Naive thymus-derived CD4-positive, alpha-beta T cell (primary cell): ENCODE measurements at places on chromosomes 13 and 19.

DNA sequence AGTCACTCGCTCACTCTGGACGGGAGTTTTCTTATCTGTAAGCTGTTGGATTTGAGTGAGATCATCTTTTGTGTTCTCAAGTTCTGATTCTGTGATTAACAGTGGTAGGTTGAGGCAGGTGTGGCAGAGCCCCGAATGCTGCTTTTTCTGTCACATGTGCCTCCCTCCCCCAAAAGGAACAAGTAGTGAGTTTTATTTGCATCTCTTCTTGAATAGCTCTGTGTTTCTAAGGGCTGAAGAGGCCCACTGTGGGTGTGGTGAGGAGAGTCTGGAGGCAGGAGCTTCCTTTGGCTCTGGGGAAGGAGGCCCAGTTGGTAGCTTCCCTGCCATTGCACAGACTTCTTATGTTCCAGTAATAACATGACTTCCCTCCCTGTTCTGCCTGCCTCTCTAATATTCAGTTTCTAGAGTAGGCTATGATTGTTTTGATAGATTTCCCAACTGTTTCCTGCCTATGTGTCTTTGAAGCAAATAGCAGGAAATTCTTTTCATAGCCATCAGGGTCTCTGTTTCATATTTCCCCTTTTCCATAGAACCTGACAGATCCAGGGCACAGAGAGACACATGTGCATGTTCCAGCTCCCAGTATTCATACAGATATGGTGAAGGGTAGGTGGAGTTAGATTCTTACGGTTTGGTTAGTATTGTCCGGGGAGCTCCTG is 23.9 kb upstream of the CXCL17 start:
- H3K4me3 ChIP-seq = no peak overlapping the region
- no peaks in the 10 kb centered on the region for H3K27me3 ChIP-seq
- H3K4me1 ChIP-seq = no peaks in the 10 kb centered on the region
- H3K36me3 ChIP-seq = no peaks in the 10 kb centered on the region
- no peak overlapping the region for H3K27ac ChIP-seq

DNA sequence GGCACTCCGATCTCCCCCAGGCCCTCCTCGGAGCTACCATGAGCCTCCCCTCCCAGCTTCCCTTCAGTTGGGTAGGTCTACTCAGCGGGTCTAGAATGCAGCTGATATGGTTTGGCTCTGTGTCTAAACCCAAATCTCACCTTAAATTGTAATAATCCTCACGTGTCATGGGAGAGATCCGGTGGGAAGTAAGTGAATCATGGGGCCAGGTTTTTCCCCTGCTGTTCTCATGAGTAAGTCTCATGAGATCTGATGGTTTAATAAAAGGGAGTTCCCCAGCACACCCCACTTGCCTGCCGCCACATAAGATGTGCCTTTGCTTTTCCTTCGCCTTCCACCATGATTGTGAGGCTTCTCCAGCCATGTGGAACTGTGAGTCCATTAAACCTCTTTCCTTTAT is 14.5 kb upstream of the DOCK9 start:
- H3K4me1 ChIP-seq = peaks cover 41% of the 10 kb centered on the region
- no peak for DNase-seq
- no peak overlapping the region for H3K4me3 ChIP-seq
- no peaks in the 10 kb centered on the region for H3K27me3 ChIP-seq
- H3K36me3 ChIP-seq = no peaks in the 10 kb centered on the region
- no peak overlapping the region for H3K27ac ChIP-seq

GRCh38 chr19:48344892-48345291 is 18.8 kb downstream of the TMEM143 start:
- DNase-seq = no peak
- no peaks in the 10 kb centered on the region for H3K4me1 ChIP-seq
- no peak overlapping the region for H3K4me3 ChIP-seq
- no peak overlapping the region for H3K27ac ChIP-seq
- H3K27me3 ChIP-seq = no peaks in the 10 kb centered on the region
- peaks cover 27% of the 10 kb centered on the region for H3K36me3 ChIP-seq

DNA sequence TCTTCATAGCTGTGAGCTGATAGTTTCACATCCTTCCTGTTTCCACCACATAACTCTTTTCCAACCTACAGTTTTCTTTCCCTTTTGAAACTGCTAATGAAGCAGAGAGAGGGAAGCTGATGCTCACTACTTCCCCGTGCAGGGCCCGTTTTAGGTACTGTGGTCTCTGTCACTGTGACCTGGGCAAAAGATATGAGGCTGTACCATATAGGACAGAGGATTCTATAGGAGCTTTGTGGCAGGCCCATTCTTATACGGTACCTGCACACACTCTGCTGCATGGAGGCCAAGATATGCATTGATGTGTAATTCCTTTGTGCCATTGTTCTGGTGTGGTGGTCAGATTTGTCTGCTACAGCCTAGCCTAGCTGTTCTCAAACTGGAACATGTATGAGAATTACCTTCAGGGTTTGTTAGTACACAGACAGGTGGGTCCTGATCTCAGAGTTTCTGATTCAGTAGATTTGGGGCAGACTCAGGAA is 577.3 kb downstream of the LMO7 start:
- H3K27ac ChIP-seq = no peak overlapping the region
- no peaks in the 10 kb centered on the region for H3K4me1 ChIP-seq
- no peaks in the 10 kb centered on the region for H3K27me3 ChIP-seq
- no peak for DNase-seq

DNA sequence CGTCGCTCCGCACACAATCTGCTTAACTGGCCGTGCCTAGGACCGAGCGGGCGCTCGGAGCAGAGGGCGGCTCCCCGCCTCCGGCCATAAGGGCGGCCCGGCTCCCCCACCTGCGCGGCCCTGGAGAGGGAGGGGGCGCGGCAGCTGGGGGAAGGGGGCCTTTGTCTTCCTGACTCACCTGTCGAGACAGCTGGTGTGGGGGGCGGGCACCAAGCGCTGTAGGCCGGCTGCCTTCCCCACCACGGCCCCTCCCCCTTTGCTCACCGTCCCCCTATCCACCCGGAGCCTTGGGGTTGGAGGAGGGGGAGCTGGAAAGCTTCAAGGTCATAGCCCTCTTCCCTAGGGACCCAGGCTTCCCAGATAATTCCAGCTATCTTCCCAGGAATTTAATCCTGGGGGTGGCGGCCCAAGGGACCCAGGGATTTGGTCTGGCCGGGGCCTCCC is 1.2 kb downstream of the VASP start:
- no peaks in the 10 kb centered on the region for H3K36me3 ChIP-seq
- peak overlapping the region; percentile 99 for H3K4me3 ChIP-seq
- H3K4me1 ChIP-seq = peaks cover 28% of the 10 kb centered on the region
- DNase-seq = no peak
- H3K27ac ChIP-seq = peak overlapping the region; percentile 87

DNA sequence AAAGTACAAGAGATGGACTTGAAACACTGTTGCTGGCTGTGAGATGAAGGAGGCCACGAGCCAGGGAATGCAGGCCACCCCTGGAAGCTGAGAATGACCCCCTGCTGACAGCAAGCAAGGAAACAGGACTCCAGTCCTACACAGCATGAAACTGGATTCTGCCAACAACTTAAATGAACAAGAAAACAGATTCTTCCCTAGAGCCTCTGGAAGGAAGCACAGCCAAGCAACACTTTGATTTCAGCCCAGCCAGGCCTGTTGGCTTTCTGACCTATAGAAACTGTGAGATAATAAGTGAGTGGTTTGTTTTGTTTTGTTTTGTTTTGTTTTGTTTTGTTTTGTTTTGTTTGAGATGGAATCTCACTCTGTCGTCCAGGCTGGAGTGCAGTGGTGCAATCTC is 105.3 kb upstream of the CACNA1A start:
- no peak overlapping the region for H3K27ac ChIP-seq
- no peaks in the 10 kb centered on the region for H3K36me3 ChIP-seq
- DNase-seq = no peak
- H3K4me3 ChIP-seq = no peak overlapping the region
- no peaks in the 10 kb centered on the region for H3K4me1 ChIP-seq

DNA sequence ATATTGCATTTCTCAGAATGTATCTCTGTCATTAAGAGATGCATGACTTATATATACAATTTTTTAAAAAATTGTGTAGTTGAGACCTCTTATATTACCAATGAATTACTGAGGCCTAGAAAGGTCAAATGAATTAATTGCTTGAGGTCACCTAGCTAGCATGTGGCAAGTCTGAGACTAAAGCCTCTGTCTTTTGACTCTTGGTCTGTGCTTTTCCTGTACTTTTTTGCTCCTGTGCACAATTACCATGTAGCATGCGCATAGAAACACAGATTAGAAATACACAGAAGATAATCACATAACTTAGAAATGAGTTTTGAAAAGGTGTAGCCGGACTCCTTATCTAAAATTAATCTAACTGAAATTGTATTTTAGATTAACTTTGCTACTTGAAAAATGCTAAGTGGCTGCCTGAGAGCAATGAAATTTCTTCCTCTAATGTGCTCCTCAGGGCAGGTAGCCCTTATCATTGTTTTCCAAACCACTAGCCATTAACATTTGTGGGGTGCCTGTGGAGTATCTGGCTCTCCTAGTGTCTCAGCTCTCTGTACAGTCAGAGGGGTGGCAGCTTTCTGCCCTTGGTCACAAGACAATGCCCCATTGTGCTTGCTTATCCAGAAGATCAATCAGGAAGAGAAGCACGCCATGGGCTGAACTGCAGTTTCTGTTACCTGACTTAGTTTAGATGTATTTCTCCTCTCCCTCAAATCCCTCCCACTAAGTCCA is 119.6 kb downstream of the RFC3 start:
- no peak for DNase-seq
- H3K4me3 ChIP-seq = no peak overlapping the region
- H3K4me1 ChIP-seq = no peaks in the 10 kb centered on the region

DNA sequence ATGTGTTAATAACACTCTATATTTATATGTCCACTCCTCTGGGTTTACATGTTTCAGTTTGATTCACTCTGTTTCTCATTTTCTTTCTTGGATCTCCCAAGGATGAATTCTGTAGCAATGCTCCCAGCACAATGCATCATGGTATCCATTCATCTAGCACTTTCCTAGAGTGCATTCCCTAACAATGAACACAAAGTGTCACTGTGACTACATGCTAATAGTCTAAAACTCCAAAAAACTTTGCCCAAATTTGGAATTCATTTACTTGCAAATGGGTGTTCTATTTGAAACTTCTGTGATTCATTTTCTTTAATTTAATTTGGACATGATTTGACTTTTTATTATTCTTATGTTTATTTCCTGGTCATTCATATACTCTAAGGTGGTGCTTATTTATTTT is 286.3 kb downstream of the POU4F1 start:
- H3K27ac ChIP-seq = no peak overlapping the region
- H3K4me1 ChIP-seq = no peaks in the 10 kb centered on the region
- H3K36me3 ChIP-seq = no peaks in the 10 kb centered on the region

GRCh38 chr19:50551715-50552187 is 16.5 kb downstream of the LRRC4B start:
- H3K4me3 ChIP-seq = no peak overlapping the region
- H3K4me1 ChIP-seq = no peaks in the 10 kb centered on the region
- no peaks in the 10 kb centered on the region for H3K36me3 ChIP-seq

- H3K4me3 ChIP-seq = no peak overlapping the region
- peaks cover 22% of the 10 kb centered on the region for H3K4me1 ChIP-seq
- no peaks in the 10 kb centered on the region for H3K27me3 ChIP-seq
Measured at GRCh38 chr19:46975011-46975924, 44.4 kb upstream of the NPAS1 start.

GRCh38 chr19:31317570-31317969 is 31.7 kb downstream of the TSHZ3 start:
- no peaks in the 10 kb centered on the region for H3K4me1 ChIP-seq
- no peak overlapping the region for H3K27ac ChIP-seq
- no peak for DNase-seq
- H3K27me3 ChIP-seq = no peaks in the 10 kb centered on the region
- no peak overlapping the region for H3K4me3 ChIP-seq
- no peaks in the 10 kb centered on the region for H3K36me3 ChIP-seq

- no peaks in the 10 kb centered on the region for H3K36me3 ChIP-seq
- H3K4me3 ChIP-seq = no peak overlapping the region
- no peak for DNase-seq
- H3K27ac ChIP-seq = no peak overlapping the region
- no peaks in the 10 kb centered on the region for H3K27me3 ChIP-seq
- H3K4me1 ChIP-seq = no peaks in the 10 kb centered on the region
Measured at GRCh38 chr13:77409412-77409811, 82.5 kb upstream of the MYCBP2 start.

GRCh38 chr13:107901996-107902562 is 313.3 kb downstream of the LIG4 start:
- no peaks in the 10 kb centered on the region for H3K36me3 ChIP-seq
- no peaks in the 10 kb centered on the region for H3K27me3 ChIP-seq
- no peak overlapping the region for H3K4me3 ChIP-seq
